ENCODE measurements at places on chromosomes 7 and 10. TPM values are rescaled to one million over a fixed set of nuclear protein-coding genes. Genes with fewer than 3 reads are reported as not detected.

HYAL4 gene
- total RNA-seq: not detected

FAM180A gene
- total RNA-seq: 1.3 TPM

CD36 gene
- 60.9 TPM for total RNA-seq

TAS2R3 gene
- 0.54 TPM for total RNA-seq

HTRA1 gene
- 789 TPM for total RNA-seq

DRGX gene
- not detected for total RNA-seq

NKX2-3 gene
- total RNA-seq: not detected

NEUROD6 gene
- total RNA-seq: not detected
